ENCODE measurements at places on chromosomes 2 and 18.

- peak; percentile 24 for DNase-seq
Measured at GRCh38 chr2:216023055-216023648, 9.8 kb upstream of the MREG start.

DNA sequence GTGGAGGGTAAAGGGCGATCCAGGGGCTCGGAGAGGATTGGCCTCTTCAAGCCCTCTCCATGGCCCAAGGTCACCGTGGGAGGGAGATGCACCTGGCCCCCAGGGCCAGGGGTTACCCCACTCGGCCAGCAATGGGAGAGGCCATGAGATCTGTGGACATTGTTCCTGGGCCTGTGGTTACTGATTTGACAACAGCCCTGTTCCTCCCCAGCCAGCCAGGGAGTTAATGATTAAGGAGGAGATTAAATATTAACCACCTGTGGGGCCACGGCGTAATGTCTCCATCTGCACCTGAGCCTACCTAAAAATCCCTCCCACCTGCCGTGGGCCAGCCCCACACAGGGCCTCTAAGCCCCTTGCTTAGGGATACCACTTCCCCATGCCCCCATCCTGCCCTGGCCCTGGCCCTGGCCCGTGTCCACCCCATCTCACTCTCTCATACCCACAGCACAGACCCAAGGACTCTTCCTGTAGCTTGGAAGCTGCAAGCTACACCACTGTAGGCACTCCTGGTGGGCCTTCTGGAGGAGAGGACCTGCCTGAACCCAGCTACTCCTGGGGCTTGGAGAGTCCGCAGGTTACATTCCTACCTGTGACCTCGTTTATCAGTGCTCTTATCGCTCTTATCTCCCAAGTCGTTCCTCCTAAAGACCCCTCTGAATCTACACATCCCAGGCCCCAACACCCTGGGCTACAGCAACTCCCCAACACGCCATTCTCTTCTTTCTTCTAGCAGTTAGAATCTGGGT, 32.1 kb downstream of the ZFP36L2 start:
- no peak for DNase-seq

GRCh38 chr18:10234912-10235660, 219.3 kb upstream of the APCDD1 start:
- no peak for DNase-seq

DNA sequence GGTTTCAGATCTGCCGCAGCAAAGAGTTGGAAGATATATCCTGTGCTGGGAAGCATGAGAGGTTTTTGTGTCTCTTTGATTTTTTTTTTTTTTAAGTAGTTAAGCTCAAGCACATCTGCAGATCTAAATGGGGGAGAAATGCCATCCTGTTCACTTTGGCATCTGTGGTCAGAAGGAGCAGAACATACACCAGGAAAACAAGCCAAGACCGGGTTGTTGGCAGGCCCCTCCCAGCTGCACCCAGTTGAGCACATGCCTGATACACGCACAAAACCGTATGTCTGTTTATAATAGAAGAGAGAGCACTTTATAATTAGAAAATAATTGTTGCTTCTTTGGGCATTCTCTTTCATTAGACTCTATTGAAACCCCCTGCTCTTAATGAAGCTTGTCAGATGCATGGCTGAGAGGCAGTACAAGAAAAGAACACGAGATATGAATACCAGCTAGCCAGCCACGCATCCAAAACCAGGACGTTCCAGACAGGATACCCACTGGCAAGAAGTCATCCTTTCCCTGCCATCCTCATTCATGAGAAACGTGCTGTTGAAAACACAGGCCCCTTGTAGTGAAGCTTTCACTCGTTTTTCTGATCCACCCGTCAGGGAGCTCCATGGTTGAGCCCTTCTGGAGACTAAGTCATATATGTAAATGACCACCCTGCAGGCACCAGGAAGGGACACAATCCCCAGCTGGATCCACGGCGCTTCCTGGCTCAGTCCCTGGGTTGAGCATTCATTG, 152.2 kb downstream of the ALPK2 start:
- DNase-seq, result no peak

- no peak for DNase-seq
Measured at GRCh38 chr2:65407240-65407639, 25.2 kb downstream of the SPRED2 start.

All from SHP77 treated with DMSO at 0.1 percent for 48 hours (cell line).